ENCODE measurements at places on chromosomes 3 and 15.

DNA sequence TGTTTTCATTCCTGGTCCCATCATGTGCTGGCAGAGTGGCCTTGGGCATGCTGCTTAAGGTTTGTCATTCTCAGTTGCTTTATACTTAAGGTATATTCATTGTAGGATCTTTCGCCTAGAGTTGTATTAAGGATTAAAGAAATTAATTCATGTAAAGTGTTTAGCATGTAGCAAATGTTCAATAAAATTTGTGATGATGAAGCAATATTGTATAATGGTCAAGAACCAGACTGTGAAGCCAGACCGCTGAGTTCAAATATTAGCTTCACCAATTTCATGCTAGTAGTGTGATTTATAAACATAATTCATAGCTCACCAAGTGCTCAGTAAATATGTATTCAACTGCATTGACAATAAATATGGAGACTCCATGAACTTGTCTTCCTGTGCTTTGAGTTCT lies 178.5 kb downstream of the BBX start:
- DNase-seq: no peak

DNA sequence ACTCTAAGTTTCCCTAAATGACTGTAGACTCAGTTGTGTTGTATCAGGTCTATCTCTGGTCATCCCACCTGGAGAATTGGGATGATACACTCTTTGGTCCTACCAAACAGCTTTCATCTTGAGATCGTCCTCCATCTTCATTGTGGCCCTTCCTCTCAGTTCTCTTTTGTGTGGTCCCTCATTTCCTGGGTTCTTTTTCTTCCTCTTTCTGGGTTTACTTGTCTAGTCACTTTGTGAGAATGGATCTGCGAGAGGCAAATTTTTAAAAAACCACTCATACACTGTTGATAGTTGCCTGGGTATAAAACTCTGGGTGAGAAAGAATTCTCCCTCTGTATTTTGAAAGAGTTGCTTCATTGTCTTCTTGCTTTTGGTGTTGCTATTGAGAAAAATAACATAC lies 6.0 kb upstream of the AMOTL2 start:
- no peak for DNase-seq

DNA sequence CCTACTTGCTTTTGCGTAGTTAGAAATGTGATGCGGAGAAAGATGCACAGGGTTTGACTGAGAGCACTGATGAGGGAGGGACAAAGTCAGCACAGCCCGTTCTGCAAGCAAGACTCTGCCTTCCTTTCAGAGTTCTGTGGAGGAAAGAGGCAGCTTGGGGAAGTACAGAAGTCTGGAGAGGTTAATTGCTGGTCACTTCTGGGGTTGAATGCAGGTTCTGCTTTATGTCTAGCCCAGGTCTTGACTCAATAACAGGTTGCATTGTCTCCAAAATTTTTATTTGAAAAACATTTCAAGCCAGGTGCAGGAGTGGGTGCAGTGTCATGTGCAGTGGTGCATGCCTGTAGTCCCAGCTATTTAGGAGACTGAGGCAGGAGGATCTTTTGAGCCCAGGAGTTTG lies 461.7 kb downstream of the NR2F2 start:
- DNase-seq: no peak

DNA sequence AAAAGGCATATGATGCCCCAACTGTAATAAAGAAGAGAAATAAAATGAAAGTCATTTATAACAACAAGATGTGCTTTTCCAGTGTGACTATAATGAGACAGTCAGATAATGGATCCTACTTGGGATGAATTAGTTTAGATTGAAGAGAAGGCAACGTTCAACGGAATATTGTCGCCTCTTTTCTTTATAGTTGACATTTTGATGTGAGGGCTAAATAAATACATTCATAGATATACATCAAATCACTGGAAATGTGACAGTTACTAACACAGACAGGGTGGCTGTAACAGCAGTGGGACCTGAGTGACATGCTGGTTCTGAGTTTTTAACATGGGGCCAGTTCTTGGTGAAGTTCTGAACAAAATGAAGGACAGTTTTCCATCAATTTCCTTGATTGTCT lies 61.1 kb upstream of the ATP2B2 start:
- no peak for DNase-seq

DNA sequence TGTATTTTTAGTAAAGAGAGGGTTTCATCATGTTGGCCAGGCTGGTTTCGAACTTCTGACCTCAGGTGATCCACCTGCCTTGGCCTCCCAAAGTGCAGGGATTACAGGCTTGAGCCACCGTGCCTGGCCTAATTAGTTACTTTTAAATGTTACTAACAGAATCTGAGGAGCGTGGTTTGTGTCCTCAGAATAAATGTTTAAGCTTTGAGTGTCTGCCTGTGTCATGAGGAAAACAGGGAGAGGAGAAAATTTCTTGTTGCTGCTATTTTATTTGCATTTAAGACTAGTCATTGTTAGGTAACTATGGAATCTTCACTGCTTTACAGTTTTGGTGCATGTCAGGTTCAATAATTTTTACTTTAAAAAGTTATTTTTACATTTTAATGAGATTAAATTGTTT lies 68.8 kb downstream of the TCF12 start:
- DNase-seq: no peak

- no peak for DNase-seq
Measured at GRCh38 chr3:105158286-105158685, 208.4 kb upstream of the ALCAM start.

GRCh38 chr3:1082108-1082507 lies 10.7 kb upstream of the CNTN6 start:
- no peak for DNase-seq

DNA sequence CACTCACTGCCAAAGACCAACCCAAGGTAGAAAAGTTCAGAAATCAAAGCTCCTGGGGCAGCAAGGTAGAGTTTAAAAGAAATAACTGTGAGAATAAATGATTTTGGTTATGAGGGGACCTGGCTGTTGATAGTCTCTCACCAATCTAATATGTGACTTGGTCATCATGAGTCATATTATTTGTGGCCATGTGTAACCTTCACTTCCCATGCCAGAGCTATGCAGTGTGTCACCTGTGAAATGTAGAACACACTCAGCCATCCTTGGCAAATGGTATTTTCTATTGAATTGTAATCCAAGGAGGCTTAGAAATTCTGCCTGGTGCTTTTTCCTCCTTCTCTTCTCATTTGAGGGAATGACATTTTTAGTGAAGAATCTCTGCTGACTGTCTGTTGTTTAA lies 184.2 kb upstream of the STAC start:
- no peak for DNase-seq

DNA sequence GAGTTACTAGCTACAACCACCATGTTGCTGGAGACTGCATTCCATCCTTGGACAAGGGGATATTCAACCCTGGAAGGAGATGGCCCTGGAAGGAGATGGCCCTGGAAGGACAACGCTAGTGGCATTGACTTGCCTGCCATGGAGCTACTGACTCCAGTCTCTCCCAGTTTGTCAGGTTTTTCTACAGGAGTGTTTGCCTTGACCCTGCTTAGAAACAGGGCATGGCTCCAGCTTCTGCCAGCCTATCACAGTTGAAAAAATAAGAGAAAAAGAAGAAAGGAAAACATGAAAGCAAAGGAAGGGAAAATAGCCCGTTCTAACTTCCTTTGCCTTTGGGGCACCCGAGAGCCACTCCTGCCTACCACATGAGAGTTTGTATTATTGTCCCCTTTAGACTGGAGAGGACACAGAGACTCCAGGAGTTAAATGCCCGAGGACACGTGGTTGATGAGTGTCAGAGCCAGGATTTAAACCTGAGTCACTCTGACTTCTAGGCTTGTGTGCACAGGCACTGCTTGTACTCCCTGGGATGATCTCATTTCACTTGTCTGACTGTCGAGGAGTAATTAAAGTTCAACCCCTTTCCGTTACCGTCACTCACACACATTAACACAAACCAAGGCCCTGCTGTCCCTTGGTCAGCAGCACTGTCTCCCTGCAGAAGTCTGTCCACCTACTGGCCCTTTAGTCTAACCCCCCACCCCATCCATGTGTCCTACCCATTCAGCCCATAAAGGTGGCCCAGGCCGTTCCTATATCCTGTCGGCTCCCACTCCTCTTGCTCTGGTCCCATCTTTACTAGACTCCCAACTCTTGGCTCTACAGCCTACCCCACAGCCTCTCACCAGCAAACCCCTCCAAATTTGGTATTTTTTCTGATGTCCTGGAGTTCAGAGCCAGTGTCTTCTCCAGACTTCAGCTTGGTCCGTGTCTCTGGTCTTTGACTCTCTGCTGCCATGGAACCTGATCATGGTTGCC lies 46.1 kb downstream of the C2CD4A start:
- DNase-seq: peak; percentile 77

DNA sequence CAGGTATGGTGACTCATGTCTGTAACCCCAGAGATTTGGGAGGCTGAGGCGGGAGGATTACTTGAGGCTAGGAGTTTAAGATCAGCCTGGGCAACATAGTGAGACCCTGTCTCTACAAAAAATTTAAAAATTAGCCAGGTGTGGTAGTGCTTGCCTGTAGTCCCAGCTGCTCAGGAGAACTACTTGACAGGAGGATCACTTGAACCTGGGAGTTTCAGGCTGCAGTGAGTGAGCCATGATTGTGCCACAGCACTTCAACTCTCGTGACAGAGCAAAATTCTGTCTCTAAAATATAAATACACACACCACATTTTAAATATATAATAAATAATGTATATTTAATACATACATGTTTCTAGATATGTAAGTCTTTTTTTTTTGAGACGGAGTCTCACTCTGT lies 53.5 kb upstream of the TEX264 start:
- no peak for DNase-seq

DNA sequence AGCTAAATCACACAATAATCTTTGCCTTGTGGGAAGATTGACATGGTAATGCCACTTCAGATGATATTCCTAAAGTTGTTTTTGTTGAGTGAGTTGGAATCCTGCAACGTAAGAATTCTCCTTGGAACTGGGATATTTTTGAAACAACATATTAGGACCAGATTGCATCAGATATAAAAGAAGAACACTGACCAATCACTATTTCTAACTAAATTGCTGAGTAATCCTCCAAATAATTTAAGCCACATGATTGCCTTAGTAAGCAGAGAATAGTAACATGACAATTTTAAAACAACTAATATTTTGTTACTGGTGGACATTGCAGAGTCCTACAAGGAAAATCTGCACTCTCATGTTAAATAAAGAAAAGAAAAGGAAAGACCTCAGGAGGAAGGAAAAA lies 353.9 kb upstream of the LMCD1 start:
- DNase-seq: no peak

DNA sequence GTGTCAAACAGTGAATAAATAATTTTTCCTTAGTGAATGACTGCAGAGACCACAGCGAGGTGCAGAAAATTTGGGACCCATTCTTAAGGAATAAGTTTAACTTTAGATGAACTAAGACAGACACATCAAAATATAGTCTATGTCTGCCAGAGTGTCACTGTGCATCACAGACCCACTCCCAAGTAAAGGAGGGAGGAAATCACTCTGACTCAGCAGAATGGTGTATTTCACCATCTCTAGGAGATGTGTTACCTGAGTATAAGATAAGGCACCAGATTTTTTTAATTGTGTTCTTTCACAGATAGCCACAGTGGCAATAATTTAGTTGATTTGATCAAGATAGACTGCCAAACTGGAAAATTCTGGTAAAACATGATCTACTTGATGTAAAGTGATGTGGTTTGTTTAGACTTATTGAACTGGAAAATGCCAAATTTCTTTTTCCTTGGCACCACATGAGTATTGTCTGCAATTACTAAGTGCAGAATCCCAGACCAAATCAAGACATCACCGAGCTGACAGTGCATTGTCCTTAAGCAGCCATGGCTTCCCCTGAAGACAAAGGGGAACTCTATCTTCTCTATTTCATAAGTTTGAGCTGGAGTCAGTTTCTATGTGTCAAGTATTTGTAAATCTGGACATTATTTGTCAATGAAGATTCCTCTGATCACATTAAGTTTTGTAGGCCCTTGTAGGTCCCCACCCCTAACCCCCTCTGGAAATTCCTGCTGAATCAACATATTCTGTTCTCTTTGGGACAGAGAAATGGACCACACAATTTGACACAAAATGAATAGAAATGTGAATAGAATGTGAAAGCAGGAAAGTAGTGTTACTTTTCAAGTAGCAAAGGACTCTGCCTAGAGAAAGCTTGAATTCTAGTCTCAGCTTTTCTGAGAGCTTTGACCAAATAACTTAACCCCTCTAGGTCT lies 47.6 kb downstream of the TIPARP start:
- no peak for DNase-seq

DNA sequence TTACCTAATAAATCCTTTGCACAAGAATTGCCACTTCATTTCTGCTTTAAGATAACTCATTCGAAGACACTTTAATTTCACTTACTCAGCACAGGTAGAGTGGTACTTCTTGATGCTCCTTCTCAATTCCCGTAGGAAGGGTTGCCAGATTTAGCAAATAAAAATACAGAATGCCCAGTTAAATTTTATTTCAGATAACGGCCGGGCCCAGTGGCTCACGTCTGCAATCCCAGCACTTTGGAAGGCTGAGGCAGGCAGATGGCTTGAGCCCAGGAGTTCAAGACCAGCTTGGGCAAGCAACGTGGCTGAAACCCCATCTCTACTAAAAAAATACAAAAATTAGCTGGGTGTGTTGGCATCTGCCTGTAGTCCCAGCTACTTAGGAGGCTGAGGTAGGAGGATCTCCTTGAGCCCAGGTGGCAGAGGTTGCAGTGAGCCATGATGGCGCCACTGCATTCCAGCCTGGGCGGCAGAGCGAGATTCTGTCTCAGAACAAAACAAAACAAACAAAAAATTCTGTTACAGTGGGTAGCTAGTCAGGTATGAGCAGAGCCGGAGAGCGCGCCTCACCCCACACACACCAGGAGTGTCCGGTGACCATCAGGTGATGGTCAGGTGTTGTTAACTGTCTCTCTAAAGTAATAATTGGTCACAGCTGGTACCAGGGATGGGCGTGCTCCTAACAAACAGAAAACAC lies 92.8 kb downstream of the DNAH12 start:
- no peak for DNase-seq

- DNase-seq: no peak
Measured at GRCh38 chr3:49422379-49423248, at the start of gene AMT. Gene AMT (minus strand): TSS chr3:49422473. CDS start chr3:49422450, 23 bp downstream.

- DNase-seq: no peak
Measured at GRCh38 chr3:128783774-128784173, 57.8 kb downstream of the RAB7A start.

GRCh38 chr15:56249092-56249491 lies 5.4 kb upstream of the RFX7 start:
- DNase-seq: peak; percentile 61

DNA sequence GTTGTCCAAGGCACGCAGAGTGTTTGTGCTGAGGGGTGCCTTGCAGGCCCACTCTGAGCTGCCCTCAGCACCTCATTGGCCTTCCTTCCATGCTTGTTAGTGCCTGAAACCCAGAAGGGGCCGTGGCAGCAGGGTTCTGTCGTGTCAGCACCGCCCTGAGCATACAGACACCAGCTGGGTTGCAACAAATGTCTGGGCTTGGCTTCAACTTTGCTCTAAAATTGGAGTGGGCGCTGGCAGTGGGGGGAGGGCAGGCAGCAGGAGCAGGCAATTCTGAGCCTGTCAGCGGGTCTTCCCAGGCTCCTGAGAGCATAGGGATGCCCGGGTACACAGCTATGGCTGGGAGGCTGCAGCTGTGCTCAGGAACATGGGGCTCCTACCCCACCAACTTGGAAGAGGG lies 464.3 kb downstream of the EPHA3 start:
- no peak for DNase-seq

All from fibroblast of gingiva (primary cell).